Caco-2 (cell line): ENCODE measurements at places on chromosomes 7 and 10. TPM values are rescaled to one million over a fixed set of nuclear protein-coding genes. Genes with fewer than 3 reads are reported as not detected.

GRCh38 chr7:94618126-94618525, 37.8 kb downstream of the SGCE start:
- no peak for DNase-seq

DNA sequence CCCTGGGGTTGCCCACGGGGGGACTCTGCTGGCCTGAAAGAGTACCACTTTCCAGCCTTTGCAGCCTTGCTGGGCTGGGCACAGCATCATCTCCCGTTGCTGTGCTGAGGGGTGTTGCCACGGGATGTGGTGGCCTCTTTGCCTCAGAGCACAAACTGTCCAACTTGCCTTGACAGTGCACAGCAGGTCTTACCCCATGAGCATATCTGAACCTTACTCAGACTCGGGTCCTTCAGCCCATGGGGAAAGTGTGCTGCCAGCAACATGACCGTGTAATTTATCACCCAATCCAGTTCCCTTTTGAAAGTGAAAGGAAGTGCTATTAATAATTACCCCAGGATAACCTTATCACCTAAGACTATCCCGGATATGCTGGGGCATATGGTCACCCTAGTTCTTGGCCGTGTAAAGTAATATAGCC, 46.8 kb downstream of the TBXAS1 start:
- DNase-seq = no peak

- peak; percentile 68 for DNase-seq
These were observed 87.8 kb downstream of the BTRC start for GRCh38 chr10:101441541-101442455.

- DNase-seq = no peak
These were observed 16.3 kb downstream of the VWC2 start for GRCh38 chr7:49789736-49790135.

DNA sequence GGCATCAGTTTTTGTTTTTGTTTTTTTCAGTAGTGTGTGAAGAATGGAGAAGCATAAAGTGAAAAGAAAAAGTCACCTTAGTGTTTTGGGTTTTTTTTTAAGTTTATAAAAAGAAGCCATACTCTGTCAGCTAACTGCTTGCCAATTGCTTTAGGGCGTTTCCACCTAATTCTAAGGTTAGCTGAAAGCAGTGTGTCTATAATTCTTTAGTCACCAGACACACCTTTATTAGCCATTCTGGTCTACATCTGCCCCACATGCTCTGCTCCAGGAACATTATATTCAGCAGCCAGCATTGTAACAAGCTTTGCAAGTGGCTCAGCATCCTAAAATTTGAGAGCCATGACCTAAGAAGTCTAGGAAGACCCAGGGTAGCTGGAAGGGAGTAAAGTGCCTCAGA, 14.1 kb upstream of the SLC16A12 start:
- no peak for DNase-seq

GRCh38 chr10:110843796-110844616, 27.7 kb upstream of the PDCD4 start:
- no peak for DNase-seq

- DNase-seq = no peak
These were observed 35.0 kb upstream of the ELMO1 start for GRCh38 chr7:37483627-37484026.

DNA sequence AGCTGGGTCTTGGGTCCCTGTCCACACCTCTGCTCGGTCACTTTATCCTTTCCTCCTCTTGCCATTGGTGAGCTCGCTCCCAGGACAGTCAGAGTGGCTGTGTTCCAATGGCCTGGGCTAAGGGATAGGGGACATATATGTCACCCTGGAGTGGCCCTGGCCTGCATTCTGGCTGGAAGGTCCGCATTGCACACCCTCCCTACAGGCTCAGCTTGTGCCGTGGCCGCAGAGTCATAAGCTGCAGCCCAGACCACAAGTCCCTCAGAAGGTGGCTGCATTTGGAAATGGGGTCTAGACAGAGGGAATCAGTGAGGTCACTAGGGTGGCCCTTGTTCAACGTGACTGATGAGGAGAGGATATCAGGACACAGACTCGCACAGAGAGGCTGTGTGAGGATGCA, 363.8 kb upstream of the SHH start:
- DNase-seq = no peak

DNA sequence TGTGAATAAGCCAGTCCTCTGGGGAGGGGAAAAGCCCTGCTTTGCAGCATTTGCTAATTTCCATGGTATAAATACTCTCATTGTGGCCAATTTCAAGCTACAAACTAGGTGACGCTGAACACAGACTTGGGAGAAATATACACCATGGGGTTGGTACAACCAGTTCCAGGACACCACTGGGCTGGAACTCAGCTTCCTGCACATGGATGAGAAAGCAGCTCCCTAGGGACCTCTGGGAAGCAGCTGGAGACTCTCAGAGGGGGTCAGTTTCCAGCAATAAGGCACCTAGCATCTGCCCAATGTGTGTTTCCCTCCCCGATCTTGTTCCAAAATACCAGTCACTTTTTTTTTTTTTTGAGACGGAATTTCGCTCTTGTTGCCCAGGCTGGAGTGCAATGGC, 56.8 kb upstream of the WDR11 start:
- DNase-seq = no peak

DNA sequence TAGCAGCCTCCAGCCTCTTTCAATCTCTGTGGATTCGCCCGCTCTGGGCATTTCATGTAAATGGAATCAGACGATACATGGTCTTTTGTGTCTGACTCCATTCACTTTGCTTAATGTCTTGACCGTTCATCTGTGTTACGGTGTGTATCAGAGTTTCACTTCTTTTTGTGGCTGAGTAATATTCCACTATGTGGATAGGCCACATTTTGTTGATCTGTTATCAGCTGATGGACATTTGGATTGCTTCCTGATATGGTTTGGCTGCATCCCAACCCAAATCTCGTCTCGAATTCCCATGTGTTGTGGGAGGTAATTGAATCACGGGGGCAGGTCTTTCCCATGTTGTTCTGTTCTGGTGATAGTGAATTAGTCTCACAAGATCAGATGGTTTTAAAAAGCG, 109.0 kb downstream of the LHPP start:
- no peak for DNase-seq

DNA sequence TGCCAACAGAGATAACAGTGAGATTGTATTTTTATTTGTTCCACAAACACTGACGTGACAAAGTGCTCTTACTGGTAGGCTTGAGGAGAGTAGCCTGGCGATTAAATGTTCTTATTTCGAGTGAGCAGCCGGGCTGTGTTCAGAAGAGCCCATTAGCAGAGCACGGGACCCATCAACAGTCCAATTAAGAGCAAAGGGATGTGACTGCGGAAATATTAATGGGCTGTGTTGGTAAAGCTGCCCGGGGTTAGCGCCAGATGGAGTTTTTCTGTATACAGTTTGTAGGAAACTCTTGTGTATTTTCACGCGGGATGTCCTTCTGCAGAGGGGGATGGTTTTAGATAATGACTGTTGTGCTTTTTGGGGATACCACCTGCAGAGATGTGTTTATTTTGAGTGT, 104.3 kb downstream of the KIAA1217 start:
- DNase-seq = no peak

DNA sequence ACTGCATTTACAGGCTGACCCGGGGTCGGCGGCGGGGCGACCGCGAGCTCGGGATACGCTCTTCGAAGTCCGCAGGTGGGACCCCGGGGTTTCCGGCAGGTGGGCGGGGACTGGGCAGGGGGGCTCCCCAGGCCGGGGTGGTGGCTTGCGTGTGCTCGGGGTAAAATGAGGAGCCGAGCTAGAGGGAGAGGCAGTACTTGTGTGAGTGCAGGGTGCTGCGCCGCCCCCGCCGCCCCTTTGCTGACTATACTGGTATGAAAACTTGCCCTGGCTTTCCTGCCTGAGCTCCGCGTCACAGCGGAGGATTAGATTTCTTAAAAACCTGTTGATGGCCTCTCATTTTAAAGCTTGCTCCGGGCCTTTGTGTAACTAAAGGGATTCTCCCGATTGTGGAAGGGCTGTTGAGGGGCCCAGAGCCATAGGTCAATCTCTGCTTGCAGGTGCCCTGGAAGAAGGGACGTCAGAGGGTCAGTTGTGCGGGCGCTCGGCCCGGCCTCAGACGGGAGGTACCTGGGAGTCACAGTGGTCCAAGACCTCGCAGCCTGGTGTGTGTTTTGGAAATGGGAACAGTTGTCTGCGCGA, 488 bp downstream of the ARMC10 start:
- peak; percentile 69 for DNase-seq

- DNase-seq = no peak
These were observed 2.8 kb downstream of the MCU start for GRCh38 chr10:72694476-72695369.

DNA sequence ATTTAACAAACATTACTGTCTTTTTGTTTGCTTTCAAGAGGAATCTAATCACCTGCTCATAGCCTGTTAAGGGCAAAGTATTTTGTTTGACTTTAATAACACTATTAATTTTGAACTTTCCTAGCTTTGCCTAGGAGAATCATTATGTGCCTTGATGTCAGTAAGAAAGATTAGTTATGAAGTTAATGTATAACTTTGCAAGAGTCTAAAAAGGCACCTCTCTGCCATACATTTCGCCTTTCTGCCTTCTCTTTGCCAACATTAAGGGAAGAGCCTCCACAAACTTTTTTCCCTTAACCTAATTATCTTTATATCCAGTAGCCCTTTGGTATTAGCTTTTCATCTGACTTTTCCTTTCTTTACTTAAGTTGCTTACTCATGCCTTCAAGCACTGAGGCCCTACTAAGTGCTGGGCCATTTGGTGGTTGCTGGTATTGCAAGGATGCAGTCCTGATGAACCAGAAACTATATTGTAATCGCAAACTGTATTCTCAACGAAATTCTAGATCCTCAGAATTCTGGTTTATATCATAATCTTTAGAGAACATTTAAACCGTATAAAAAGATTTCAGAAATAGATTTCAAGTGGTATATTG, 108.5 kb downstream of the SND1 start:
- DNase-seq = no peak

GRCh38 chr10:131635564-131636015, 265.2 kb upstream of the PPP2R2D start:
- DNase-seq = no peak

DNA sequence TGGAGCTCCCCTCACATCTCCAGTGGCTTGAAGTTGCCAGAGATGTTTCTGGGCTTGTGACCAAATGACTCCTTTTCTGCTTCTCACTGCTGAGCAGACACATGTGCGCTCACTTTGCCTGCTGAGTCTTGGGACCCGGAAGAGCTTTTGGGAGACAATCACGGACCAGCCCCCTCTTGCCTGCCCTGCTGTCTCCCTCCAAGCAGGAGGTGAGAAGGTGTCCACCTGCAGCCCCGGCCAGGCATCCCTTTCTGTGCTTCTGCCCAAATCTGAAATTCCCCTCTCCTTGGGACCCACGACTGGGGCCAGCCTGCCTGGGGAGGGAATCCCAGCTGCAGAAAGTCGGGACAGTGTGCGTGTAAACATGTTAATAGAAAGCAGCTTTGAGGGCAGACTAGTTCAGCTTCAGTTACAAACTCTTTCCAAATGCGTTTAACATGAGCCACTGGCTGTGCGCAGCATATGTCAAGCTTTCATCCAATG, 31.7 kb downstream of the HTRA1 start:
- no peak for DNase-seq

- no peak for DNase-seq
These were observed 127.9 kb downstream of the LHPP start for GRCh38 chr10:124589491-124590041.

- DNase-seq = peak; percentile 6
These were observed at the start of gene TWIST1 for GRCh38 chr7:19117091-19117869. Gene TWIST1, minus strand, starts transcription at chr7:19117636. Its CDS starts 315 bp downstream, at chr7:19117321.

DNA sequence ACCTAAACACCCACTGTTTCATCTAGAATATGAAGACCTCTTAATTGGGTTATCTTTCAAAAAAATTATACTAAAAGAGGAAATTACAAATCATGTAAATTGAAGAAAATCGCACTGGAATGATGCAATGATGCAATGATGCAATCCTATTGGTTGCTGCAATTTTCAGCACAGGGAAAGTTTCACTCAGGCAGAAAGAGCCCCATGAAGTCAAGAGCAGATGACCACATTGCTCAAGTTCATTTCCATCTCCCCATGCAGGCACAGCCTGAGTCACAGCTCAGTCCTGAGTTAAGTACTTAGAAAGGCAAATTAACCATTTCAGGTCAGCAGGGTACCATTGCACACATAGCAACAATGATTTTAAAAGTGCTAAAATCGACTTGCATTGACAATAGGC, 180.3 kb upstream of the MYO3A start:
- DNase-seq = no peak

- DNase-seq = peak; percentile 72
These were observed 108.5 kb upstream of the TMEM168 start for GRCh38 chr7:112898432-112899290.

DNA sequence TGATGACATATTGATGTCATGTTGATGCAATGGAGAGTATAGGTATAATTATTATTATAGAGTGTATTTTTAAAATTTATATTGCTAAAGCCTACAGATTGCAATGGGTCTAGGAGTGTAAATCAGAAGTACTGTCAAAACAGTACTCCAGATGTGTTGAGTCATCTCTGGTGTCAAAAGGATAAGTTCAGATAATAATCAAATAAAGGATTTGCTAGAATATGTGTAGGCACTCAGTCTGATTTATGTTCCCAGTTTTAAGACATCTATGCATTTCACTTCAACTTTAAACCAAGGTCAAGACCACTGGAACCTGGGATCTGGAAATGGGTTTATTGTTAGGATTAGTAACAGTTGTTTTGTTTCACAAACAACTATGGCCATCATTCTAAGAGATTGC, 342.3 kb upstream of the BMPER start:
- no peak for DNase-seq

ZNF736 gene
- 6.1 and 8.8 TPM in 2 replicates for total RNA-seq

NHLRC2 gene
- 30.8 and 37.4 TPM in 2 replicates for total RNA-seq

ZWINT gene
- total RNA-seq = 168 and 181 TPM in 2 replicates

TAS2R40 gene
- not detected in 2 replicates for total RNA-seq

CLCN1 gene
- total RNA-seq = 1.8 and 1.9 TPM in 2 replicates

ITPRIP gene
- total RNA-seq = 3.1 and 3.4 TPM in 2 replicates

LRRC61 gene
- 32.4 and 35.8 TPM in 2 replicates for total RNA-seq
